ENCODE measurements at places on chromosomes 5 and 9.
A peak's percentile ranks its signal among the peaks of the same experiment; 100 is the strongest.

DNA sequence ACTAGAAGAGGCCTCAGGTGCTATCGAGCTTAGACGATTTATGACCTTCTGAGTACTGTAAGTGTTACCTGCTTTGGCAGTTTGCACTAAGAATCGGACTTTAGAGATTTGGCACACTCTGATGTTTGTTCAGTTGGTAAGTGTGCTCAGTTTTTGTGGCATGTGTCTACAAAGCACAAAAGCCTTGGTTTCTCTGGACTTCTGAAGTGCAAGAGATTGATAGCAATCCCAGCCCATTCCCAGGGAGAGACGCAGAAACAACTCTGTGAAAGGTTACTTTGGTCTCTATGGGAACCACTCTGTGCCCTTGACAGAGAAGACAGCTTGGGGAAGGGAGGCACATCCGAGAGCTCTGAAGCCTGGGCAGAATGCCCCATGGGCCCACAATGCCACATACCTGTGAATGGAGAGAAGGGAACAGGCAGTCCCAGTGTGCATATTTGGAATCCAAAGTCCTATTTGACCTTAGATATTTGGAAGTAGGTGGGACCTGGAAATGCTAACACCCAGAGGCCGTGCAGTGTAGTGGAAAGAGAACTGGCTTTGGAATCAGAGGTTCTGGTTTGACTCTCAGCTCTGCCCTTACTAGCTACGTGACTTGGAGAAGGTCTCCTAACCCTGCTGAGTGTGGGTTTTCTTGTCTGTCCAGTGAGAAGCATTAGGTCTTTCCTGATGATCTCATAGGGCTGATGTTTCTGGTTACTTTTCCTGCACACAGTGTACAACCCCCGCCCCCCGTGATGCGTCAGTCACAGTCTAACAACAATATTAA lies 194.3 kb upstream of the VLDLR start:
- no peak for DNase-seq

GRCh38 chr9:135797507-135798262 lies 95.7 kb downstream of the KCNT1 start:
- peak; percentile 11 for DNase-seq

DNA sequence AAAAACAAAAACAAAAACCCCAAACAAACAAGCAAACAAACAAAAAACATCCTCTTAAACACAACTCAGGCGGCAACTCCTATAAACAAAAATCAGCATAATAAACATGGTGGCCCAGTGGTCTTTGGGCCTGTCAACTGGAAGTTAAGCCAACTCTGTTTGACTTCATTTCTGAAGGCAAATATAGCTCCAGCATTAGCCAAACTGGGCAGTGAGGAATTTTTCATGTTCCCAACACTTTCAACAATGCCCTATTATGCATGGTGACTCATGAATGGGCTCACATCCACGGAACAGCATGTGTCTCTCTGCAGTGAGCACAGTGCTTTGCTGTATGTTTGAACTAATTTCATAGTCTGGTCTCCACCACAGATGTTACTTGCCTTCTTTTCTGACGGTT lies 143.9 kb upstream of the STC2 start:
- no peak for DNase-seq

DNA sequence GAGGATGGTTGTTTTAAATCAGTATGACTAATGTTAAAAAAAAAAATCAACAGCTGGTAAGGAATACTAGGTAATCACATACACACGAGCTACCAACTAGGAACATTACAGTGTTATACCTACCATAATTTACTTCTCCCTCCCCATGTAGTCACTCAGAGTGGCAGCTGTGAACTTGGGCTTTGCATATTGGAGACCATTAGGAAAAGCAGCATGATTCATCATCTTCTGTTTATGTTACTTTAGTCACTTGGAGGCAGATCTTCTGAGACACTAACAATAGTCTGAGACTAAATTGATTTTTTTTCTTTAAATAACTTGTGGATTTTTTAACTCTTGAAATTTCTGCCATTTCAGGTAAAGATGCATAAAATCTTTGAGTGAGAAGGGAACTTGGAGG lies 141.5 kb upstream of the NR4A3 start:
- DNase-seq = no peak

- no peak for DNase-seq
Observed at GRCh38 chr5:56595566-56595965, 219.8 kb upstream of the MAP3K1 start.

- DNase-seq = no peak
Observed at GRCh38 chr5:122420537-122421236, 108.7 kb downstream of the SNCAIP start.

GRCh38 chr5:61640179-61641021 lies 308.3 kb downstream of the ZSWIM6 start:
- DNase-seq = no peak

DNA sequence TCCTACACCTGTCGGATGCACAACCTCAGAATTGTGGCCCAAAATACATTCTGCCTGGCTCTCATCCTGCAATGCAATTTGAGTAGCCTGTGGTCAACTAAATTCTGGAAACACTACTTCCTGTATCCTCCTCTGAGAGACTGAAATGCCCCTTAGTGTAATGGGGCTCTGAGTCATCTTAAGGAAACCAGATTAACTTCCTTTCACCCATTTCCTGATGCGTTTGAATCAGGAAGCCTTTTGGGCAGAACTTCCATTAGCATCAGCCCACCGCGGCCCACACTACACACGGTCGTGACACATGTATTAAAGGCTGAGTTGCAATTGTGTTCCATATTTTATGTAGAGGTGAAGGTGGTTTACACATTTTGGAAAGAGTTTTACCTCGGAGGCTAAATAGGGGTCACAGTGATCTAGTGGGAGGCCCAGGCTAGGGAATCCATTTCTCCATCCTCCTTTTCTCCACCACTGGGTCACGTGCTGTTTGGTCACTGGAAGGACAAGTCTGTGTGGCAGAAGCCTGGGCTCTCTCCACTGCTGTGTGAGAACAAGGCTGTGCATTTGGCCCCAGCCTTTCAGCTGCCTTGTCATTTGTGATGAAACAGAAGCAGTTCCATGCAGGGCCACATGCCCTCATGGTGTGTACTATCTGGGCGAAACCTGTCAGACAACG lies 55.9 kb downstream of the DAP start:
- DNase-seq = no peak
